Hematopoietic multipotent progenitor cell treated with erythropoietin and hydrocortisone succinate and interleukin-3 and kit ligand, for 15 days (in vitro differentiated cells): ENCODE measurements at places on chromosomes 6 and 20.

- no peak for DNase-seq
These were observed 48.9 kb downstream of the SLC2A12 start for GRCh38 chr6:134003542-134003951.

- DNase-seq, result no peak
These were observed 23.5 kb upstream of the CCN6 start for GRCh38 chr6:112030206-112030960.

DNA sequence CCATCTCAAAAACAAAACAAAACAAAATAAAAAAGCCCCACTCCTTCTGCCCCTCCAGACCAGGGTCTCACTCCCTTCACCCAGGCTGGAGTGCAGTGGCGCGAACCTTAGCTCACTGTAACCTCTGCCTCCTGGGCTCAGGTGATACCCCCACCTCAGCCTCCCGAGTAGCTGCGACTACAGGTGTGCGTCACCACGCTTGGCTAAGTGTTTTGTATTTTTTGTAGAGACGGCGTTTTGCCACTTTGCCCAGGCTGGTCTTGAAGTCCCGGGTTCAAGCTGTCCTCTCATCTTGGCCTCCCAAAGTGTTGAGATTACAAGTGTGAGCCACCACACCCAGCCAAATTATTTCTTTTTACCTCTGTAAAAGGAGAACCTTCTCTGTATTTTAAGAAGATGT, 110.1 kb downstream of the NCOA3 start:
- DNase-seq, result no peak

DNA sequence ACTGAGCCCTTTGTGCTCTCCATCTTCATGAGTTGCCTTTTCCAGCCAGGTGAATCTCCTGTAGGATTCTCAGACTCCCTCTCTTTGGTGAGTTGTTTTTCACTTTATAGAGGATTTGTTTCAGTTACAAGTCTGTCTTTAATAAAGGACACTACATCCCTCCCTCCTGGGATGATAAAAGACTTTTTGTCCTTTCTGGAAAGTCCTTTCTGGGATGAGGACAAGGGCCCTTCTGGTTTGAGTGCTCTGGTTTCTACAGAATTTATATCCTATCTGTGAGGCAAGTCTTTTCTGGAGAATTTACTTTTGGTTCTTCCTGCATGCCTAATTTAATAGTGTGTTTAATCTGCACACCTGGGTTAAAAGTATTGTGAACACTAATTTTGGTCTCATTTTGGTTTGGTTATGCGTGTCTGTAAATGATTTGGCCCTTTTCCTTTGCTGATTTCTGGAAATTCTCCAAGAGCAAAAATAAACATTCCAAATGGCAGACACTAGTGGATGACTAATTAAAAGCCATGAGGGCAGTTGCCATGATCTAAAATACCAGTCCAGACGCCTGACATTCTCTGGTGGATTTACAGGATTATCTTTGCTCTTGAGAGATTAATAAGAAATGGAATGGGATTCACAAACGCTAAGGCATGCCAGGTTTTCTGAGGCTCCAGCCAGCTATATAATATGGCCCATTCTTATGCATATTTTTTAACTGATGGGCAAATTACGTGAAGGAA, 44.8 kb downstream of the TCP11 start:
- no peak for DNase-seq

DNA sequence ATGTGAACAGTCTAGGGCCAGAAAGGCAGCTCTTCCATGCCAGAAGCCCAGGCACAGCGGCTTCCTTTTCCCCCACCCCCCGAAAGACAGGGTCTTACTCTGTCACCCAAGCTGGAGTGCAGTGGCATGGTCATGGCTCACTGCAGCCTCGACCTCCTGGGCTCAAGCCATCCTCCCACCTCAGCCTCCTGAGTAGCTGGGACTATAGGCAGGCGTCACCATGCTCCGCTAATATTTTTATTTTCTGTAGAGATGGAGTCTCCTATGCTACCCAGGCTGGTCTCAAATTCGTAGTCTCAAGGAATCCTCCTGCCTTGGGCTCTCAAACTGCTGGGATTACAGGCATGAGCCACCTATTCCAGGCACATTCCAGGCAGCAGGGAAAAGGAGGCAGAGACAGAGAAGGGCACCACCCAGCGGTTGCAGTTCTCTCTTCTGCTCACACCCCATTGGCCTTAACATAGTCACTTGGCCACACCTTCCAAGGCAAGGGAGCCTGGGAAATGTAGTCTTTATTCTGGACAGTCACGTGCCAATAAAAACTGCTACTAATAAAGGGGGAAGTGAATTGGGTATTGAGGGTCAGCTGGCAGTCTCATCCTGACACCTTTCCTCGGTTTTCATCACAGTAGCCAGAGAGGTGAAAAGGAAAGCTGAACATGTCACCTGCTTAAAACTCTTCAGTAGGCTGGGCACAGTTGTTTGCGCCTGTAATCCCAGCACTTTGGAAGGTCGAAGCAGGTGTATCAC, 205.9 kb downstream of the ZMYND8 start:
- DNase-seq, result peak; percentile 40

DNA sequence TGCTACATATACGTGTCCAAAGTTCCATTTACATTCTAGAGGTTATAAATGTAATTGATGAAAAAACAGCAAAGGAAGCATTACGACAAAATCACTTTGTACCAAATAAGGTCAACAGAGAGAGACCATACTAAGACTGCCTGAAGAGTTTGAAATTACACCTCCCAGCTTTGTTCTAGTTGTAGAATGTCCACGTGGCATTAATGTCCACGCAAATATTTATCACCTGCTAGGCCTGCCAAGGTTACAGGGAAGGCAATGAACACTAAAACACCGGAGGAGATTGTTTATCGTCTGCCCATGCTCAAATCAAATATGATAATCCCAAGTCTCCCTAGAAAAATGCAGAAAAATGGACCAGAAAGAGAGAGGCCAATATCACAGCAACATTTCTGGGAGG, 6.2 kb downstream of the RALGAPA2 start:
- no peak for DNase-seq

- no peak for DNase-seq
These were observed 23.5 kb downstream of the GFOD1 start for GRCh38 chr6:13463941-13464340.

GRCh38 chr6:12951415-12951814, 234.8 kb downstream of the PHACTR1 start:
- DNase-seq, result no peak
